NCI-H1436 treated with DMSO at 0.1 percent for 48 hours (cell line): ENCODE measurements at places on chromosomes 4 and X.

DNA sequence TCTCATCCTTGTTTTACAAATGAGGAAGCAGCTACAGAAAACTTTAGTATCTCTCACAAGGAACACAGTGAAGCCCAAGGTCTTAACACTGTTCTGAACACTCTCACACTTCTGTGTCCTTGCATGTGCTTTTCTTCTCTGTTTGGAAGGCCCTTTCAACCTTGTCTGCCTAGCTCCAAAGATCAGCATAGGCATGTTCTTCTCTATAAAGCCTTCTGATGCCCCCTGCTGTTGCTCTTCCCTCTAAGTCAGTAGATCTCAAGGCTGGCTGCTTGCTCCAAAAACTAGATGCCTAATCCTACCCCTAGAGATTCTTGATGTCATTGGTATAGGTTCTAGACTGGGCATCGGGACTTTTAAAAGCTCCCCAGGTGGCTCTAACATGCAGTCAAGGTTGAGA, 5.9 kb downstream of the APOO start:
- DNase-seq = peak; percentile 19

- no peak for DNase-seq
These were observed 1.0 kb upstream of the MED12 start for GRCh38 chrX:71117358-71117757.

GRCh38 chrX:145178268-145178667, 69.0 kb upstream of the SPANXN1 start:
- no peak for DNase-seq

DNA sequence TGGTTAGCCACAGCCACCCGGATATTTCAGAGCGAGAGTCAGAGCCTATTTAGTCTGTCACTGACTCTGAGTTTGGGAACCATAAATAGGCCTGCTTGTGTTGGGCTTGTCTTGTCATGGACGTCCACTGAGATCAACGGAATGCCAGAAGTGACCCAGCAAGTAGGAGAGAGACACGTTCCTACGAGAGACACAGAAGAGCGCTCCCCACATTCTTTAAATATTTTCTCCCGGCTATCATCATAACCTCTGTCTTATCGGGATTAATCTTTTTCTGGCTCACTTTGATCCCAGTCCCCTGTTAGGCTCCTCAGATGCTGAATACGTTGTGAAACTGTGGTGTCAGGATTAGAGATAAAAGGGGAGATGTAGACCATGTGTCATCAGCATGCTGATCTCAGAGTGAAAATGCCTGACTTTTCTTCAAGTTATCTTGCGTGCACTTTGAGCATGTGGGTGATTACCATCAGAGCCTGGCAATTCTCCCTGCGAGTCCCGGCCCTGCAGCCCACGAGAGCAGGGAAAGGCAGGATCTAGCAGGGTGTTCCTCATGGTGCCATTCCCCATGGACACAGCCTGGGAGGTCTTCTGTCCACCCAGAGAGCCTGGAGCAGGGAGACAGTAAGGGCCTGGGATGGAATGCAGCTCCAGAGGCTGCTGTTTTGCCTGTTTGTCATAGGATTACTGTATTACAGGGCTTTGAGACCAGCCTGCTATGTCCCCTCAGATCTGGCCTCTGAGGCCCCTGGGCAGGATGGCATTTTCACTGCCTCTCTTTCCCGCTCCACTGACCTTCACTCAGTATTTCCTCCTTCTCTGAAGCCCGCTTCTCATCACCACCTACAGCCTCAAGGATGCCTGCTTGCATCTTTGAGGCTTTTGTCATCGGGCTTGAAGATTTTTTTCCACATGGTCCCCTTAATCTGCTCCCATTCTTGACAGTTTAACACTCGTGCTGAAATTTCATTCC, 2.8 kb upstream of the TENM3 start:
- DNase-seq = no peak

DNA sequence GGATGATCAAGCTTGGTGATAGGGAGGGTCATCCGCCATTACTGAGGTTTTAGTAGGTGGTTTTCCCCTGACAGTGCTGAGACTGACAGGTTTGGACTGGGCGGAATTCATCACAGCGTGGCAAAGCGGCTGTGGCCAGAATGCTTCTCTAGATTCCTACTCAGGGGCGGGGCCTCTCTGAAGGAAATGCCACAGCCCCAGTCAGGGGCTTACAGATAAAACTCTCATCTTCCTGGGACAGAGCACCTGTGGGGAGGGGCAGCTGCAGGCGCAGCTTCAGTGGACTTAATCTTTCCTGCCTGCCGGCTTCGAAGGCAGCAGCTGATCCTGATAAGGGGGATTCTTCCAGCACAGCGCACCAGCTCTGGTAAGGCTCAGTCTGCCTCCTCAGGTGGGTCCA, 316.7 kb downstream of the RPA4 start:
- no peak for DNase-seq

DNA sequence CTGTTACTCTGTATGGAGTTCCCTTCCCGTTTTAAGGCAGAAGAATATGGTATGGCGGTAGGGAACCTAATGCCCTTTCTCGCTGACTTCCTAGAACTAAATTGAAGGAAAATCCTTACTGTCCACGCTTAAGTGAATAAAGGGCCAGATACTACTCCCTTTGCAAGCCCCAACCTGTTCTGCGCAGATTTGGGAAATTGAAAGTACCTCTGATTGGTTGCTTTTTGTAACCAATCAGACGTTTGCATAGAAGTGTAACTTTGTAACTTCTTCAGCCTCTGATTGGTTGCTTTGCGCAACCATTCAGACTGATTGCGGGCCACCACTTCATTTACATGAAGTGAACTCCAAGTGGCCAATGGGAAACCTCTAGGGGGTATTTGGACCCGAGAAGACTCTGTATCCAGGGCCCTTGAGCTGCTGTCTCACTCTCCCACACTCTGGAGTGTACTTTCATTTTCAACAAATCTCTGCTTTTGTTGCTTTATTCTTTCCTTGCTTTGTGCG, 1.2 kb upstream of the TMEM33 start:
- DNase-seq = peak; percentile 20

- no peak for DNase-seq
These were observed 281.3 kb downstream of the FRMPD4 start for GRCh38 chrX:12419591-12419990.

DNA sequence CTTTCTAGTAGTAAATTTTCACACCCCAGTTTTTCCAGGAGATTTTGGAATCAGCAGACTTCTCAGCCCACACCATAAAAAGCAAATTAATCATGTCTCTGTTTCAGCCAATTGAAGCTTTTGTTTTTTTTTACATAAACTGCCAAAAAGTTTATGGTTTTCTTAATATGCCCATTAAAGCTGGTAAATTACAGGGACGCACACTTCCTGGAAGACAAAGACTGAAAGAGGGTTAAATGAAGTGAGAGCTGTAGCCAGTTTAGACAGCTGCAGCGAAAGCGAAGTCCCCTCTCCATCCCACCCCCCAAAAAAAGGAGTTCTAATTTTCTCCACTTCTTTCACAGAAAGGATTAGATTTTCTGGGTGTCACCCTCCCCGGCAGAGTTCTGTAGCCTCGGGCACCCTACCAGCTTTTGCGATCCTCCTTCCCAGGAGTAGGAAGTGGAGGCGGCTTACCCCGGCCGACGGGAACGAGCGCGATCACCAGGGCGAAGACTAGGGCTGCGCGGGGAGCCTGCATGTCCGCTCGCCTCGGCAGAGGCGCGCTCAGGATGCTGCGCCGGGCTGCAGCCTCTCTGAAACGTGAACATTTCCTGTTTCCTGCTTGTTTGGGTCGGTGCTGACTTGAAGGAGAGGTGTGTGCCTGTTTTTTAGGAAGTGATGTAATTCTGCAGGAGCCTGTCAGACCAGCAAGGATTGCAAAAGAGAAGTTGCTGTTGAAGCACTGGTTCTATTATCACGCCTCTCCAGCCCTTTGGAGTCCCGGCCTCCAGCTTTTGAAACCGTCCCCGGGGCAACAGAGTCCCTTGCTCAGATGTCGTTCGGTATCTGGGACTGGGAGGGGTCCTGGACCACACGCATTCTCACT, at the start of gene TMEM154:
TSS of gene TMEM154 (minus strand) at position 584 of the 868 bp plus-strand sequence. CDS start at position 520, 64 bp downstream.
- no peak for DNase-seq

- DNase-seq = no peak
These were observed 515.4 kb upstream of the ATOH1 start for GRCh38 chr4:93313197-93313596.

DNA sequence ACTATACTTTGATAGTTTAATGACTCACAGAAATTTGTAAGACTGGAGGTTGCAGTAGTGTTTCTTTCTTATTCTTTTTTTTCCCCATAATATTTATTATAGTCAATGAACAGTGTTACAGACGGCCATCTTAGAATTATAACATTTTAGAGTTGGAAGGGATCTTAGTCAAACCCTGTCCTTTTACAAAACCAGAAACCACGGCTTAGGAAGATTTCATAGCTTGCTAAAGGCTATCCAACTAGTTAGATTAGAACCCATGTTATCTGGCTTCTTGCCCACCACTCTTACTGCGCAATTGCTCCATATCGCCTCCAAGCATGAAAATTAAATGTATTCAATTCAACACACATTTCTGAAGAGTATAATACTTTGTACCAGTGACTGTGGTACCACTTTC, 1.1 kb downstream of the XIAP start:
- DNase-seq = no peak

- no peak for DNase-seq
These were observed 7.9 kb downstream of the SMIM20 start for GRCh38 chr4:25921922-25922321.

GRCh38 chrX:64885850-64886249, 90.4 kb downstream of the ZC4H2 start:
- DNase-seq = no peak

- DNase-seq = no peak
These were observed 35.3 kb upstream of the GPR78 start for GRCh38 chr4:8544741-8545438.

- DNase-seq = no peak
These were observed 285.0 kb upstream of the AADAT start for GRCh38 chr4:170374770-170375169.

DNA sequence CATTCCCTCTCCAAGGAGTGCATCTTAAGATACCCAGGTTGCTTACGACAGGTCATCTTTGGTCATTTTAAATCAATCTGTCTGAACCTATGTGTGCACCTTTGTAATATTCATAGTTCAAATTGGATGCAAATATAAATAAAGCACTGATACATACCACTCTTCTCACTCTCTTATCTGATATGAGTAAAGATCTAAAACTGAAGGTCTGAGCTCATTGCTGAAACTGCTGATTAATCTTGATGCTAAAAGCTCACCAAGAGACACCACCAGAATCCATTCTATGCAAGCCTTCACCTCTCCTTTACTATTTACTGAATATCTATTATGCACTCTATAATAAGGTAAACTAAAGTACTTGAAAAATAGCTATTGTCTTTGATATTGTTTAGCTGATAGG, 16.6 kb downstream of the HSD17B13 start:
- no peak for DNase-seq

GRCh38 chrX:130083656-130084382, 26.5 kb downstream of the ELF4 start:
- no peak for DNase-seq

GRCh38 chr4:41683326-41683725, 65.2 kb downstream of the PHOX2B start:
- DNase-seq = no peak

DNA sequence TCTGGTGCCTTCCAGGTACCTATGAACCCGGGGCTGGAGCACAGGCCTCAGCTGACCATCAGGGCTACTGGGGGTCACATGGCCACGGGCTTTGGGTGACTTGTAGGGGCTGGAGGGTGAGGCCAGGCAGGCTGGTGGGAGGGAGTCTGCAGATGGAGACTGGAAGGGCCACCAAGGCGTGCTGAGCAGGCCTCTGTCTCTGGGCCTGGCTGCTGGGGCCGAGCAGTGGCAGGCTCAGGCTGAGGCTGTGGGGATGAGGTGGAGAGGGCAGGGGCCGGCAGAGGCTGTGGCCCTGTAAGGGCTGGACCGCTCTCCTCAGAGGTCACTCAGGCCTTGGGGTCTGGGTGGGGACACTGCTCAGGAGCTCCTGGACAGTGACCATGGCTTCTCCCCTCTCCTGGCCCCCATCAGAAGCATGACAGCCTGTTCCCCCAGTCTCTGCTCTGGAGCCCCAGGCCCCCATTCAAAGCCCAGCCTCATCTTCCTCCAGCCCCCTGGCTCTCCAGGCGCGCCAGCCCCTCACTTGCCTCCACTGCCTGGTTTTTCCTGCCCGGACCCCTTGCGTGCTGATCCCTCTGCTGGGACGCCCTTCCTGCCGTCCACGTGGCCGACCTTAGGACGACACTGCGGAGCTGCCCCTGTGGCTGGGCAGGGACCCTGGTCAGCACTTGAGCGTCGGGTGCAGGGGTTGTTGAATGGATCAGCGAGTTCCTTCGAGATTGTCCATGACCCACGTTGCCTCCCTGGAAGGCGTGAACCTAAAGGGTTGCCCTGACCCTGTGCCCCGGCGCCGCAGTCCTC, 11.1 kb upstream of the NAT8L start:
- no peak for DNase-seq

- DNase-seq = no peak
These were observed 51.8 kb downstream of the SCML1 start for GRCh38 chrX:17788956-17789562.

- no peak for DNase-seq
These were observed 666.0 kb downstream of the GRID2 start for GRCh38 chr4:92969650-92970379.

GRCh38 chr4:140095694-140096482, 58.1 kb downstream of the MAML3 start:
- DNase-seq = peak; percentile 63

- DNase-seq = no peak
These were observed 38.6 kb upstream of the MSMO1 start for GRCh38 chr4:165288639-165289422.

- no peak for DNase-seq
These were observed 44.8 kb upstream of the CDKN2AIP start for GRCh38 chr4:183399616-183400015.

- DNase-seq = no peak
These were observed 92.6 kb downstream of the TSPAN5 start for GRCh38 chr4:98565681-98566301.

- DNase-seq = no peak
These were observed 467.0 kb downstream of the STIM2 start for GRCh38 chr4:27327421-27328181.

DNA sequence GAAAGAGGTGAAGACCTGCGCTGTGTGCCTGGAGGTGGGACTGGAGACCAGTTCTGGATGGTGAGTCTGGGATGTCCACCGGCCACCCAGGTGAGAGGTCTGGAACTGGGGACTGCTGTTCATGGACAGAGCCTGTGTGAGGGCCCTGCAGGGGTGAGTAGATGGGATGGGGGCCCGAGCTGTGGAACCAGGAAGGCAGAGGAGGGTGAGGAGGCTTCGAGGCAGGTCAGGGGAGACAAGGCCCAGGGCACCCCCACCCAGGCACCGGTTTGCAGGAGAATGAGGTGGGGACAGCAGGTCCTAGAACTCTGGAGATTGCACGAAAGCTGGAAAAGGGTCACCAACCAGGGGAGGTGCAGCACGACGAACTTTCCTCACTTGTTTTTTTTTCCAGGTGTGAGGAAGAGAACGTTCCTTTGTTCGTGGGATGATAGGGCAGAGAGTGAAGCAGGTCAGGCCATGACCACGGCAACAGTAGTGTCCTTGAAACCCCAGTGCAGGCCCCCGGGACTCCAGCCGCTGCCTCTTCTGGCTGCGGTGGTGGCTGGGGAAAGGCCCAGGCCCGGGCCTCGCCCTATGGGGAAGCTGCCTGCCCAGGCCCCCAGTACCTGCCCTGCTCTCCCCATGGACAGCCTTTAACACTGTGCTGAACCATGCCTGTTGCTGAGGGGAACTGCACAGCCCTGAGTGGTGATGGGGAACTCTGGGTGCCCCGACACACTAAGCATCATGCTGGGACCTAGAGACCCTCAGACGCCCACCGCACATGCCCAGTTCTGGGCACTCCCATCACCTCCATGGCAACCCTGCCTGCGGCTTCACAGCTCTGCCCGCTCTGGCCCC, 22.9 kb downstream of the TNIP2 start:
- DNase-seq = no peak

GRCh38 chr4:115720611-115721010, 607.2 kb upstream of the NDST4 start:
- no peak for DNase-seq
